ENCODE measurements at places on chromosomes 4 and X. TPM values are rescaled to one million over a fixed set of nuclear protein-coding genes. Genes with fewer than 3 reads are reported as not detected.

DNA sequence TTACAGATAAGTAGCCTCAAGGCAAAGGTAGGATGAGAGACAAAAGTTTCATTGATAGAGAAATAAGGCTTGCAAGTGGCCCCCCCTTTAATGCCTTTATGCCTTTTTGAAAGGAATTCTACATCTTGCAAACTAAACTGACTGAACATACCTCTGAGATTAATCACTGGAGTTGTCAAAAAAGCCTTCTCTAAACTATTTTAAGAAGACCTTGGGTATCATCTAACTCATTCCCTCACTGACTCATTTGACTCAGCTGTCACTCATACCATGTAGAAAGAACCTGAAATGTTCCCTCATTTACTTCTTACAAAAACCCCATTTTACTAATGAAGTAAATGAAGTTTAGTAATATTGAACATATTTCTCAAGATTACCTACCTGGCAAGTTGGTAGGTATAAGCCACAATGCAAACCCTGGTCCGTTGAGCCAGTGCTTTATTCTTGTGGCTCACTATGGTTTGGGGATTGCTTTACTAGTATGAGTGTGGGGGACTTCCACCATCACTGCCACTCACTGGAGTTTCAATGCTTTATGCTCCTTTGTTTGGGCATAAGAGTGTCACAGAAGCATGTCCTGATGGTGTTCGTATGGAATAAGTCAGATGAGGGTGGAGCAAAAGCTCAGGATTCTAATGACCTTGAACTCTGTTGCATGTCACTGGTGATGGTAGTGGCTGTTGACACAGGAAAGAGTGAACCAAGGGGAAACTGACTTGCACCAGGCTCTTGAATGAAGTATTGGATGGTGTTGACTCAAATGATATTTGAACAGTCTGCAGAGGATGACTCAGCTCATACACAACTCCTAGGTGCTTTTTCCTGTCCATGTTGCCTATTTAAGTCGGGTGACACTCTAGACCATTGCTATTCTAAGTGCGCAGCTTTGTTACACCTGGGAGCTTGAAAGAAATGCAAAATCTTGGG lies 305.5 kb upstream of the EMCN start:
- DNase-seq: no peak

- no peak for DNase-seq
Measured at GRCh38 chr4:156321203-156321602, 367.5 kb upstream of the CTSO start.

Gene DDX53
- not detected for total RNA-seq

- DNase-seq: no peak
Measured at GRCh38 chr4:157824021-157824420, 348.8 kb downstream of the GASK1B start.

Gene INTS12
- total RNA-seq: 12.6 TPM

Gene RENBP
- 10.3 TPM for total RNA-seq

DNA sequence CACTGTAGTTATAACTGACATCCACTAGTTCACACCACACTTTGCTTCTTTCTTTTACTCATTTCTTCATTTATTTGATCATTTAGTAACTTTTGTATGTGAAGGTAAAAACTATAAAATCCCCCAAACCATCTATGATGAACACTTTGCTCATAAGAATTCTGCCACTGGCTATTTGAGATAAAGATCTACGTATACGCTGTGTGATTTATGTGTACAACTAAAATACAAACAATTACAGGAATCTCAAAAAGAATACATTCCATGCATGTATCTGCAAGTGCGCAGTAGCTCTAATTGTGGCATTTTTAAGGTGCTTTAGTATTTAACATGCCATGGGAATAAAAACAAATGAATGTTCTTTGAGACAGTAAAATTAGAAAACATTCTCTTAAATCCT lies 156.9 kb upstream of the NAP1L5 start:
- no peak for DNase-seq

DNA sequence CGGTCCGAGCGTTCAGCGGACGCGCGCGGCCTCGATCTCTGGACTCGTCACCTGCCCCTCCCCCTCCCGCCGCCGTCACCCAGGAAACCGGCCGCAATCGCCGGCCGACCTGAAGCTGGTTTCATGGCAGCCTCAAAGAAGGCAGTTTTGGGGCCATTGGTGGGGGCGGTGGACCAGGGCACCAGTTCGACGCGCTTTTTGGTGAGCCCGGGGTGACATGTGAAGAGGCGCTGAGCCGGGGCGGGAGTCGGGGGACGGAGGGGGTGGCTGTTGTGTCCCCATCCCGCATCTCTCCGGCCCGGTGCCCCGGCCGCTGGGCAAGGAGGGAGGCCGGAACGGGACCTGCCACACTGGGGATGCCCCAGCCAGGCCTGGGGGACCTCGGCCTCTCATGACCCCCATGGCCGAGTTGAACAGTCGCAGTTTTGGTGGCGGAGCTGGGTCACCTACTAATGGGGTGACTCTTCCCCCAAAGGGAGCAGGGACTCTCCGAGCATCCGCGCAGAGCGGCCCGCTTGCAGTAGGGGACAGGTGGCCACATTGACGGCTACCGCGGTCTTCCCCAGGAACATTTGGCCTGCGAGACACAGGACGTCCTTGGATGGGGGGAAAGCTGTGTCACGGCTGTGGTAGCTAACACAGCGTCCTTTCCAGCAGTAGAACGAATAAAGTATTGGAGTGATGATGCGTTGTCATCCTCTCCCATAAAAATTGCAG lies at the start of gene GK:
Gene GK (plus strand): TSS at position 9 of the 717 bp plus-strand sequence. CDS start 115 bp downstream, at position 124.
- DNase-seq: peak; percentile 12

GRCh38 chr4:7134737-7135388 lies 57.5 kb upstream of the SORCS2 start:
- DNase-seq: no peak

DNA sequence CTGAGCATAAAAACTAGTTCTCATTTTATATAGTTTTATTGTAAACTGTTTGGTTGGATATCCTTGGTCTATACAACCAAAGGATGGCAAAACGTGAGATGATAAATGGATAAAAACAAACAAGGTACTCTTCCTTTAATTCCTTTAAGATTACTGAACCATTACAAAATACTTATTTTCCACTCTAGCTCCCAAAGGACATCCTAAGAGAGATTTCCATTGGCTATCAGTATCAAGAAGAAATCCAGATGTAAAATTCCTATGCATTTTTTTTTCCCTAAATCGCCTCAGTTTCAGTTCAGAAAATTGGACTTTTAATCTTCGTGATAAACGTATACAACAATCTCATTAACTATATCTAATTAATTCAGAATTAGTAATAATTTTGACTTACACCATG lies 2.3 kb downstream of the FBXL5 start:
- DNase-seq: no peak

DNA sequence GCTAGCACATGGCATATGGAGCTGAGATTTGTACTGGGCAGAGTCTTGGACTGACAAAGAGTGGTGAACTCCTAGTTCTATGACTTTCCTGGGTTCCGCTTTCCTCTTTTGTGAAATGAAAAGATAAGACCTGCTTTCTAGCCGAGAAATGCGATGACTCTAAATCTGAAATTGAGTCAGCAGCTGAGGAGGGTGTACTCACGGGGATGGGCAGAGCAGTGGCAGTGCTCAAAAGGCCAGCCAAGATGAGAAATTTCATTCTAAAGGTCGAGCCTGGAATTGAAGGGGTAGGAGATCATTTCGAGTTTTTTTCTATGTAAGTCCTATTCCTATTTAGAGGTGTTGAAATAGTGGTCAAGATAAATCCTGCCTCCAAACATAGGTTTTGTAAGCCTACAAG lies 47.0 kb downstream of the NUDT9 start:
- no peak for DNase-seq

GRCh38 chrX:13147733-13148132 lies 103.3 kb upstream of the FAM9C start:
- no peak for DNase-seq

GRCh38 chr4:176769514-176769913 lies 23.2 kb downstream of the VEGFC start:
- no peak for DNase-seq

Gene FATE1
- 0.31 TPM for total RNA-seq

DNA sequence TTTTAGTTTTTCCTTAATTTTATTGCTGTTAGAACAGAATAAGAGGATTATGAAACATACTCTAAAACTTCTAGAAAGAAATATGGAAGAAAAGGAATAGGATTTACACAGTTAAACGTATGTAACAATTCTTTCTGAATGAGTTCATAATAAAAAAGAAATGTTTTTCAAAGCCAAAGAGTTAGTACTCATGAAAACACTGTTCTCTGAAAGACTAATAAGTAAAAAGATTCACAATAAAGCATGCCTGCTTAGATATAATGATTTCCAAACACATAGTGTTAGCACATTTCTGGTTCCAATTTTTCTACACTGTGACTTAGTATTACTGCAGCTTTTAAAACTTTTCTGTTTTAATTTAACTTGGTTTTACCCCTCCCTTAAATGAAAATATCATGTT lies 49.8 kb upstream of the PRSS48 start:
- DNase-seq: no peak

Gene CFAP47
- 0.47 TPM for total RNA-seq

DNA sequence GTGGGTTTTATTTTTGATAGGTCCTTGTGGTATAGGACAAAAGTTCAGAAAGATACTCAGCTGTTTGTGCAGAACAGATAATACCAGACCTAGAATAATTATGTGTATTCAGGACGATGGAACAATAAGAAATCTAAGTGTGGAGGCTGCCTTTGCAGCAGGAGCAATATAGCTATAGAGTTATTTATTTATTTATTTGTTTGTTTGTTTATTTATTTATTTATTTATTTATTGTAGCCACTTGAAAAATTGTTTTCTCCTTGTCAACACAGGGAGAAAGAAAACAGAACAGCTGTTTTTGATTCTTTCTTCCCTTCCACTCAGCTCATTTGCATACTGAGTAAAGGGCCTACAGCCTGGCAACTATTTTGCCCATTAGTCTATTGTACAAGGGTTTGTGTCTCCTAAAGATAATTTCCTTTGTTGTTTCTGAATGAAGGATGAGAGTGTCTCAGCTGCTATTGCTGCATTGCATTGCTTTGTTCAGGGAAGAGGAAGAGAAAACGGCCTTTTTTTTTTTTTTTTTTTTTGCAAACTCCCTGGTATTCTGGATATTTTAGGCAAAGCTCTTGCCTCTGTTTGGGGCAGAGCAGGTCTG lies 56.0 kb upstream of the ESX1 start:
- DNase-seq: no peak

Gene MAGEB1
- total RNA-seq: not detected

DNA sequence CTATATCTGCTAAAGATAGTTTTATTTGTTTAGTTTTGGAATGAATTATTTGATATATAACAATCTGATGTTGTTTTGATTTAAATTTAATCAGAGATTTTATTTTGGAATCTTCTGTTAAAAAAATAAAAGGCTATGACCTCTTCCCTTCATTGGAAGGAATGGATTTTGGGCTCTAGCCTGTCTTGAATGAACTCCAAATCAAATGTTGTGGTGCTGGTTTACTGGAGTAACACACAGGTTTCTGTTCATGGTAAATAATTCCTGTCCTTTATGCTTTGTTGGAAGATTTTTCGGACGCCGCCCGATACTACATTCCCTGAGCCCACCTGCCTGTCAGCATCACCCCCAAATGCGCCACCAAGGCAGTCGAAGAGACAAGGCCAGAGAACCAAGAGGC lies 291.1 kb downstream of the ARHGAP10 start:
- DNase-seq: no peak

Gene FOXP3
- 0.28 TPM for total RNA-seq

DNA sequence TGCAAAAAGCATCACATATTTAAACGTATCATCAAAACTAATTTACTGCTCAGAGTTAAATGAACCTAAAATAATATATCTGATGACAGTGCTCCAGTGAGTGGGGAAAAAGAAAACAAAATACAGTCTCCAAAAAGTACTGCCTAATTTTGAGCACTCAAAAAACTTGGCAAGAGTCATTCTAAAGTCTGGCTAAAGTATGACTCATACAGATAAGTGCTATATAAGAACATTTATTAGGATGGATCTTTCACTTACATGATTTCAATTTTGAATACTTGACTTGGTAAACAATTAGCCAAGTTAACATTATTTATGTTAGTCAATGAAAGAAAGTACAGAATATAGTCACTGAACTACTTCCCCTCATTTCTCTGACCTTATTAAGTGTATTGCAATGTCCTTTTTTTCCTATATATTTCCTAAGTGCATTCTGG lies 27.2 kb downstream of the FBXO8 start:
- no peak for DNase-seq

DNA sequence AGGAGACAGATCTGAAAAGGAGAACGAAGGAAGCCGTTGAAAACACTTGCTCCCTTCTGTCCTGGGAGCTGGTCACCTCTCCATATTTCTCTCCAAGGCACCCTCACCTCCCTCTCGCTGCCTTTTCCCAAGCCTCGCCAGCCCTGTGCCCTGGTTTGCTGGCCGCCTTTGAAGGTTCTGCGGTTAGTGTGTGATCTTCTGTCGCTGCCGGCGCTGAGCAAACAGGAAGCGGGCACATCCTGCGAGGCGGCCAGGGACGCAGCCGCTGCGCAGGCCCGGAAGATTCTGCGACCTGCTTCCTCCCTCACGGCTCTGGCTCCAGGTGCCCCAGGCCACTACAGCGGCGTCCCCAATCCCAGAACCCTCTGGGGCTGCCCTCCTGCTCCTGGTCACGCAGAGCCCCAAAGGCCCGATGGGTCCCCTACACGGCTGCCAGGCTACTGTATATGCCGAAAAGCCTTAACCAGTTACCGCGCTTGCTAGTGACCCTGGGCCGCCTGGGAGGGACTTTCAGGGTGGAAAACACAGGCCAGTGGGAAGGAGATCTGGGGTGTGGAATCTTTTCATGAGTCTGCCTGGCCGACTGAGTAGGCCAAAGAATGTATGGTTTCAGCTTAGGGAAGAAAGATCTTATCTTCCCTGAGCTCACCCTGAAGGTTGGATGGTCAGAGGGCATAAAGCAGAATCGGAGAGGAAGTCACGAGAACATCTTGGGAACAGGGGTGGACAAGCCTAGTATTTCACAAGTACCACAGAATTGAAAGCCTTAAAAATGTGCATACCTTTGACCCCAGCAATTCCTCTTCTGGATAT lies 2.3 kb upstream of the SASH3 start:
- DNase-seq: no peak
